Germinal center (tissue), 1 donor: ENCODE measurements at places on chromosomes 6 and 20.
A peak's percentile ranks its signal among the peaks of the same experiment; 100 is the strongest.

- DNase-seq: no peak
These were observed 4.3 kb downstream of the CEBPB start for GRCh38 chr20:50194831-50195523.

GRCh38 chr6:157860505-157860991 is 37.5 kb downstream of the SNX9 start:
- DNase-seq: no peak

- DNase-seq: no peak
These were observed 80.1 kb upstream of the ARMC2 start for GRCh38 chr6:108768166-108768555.

DNA sequence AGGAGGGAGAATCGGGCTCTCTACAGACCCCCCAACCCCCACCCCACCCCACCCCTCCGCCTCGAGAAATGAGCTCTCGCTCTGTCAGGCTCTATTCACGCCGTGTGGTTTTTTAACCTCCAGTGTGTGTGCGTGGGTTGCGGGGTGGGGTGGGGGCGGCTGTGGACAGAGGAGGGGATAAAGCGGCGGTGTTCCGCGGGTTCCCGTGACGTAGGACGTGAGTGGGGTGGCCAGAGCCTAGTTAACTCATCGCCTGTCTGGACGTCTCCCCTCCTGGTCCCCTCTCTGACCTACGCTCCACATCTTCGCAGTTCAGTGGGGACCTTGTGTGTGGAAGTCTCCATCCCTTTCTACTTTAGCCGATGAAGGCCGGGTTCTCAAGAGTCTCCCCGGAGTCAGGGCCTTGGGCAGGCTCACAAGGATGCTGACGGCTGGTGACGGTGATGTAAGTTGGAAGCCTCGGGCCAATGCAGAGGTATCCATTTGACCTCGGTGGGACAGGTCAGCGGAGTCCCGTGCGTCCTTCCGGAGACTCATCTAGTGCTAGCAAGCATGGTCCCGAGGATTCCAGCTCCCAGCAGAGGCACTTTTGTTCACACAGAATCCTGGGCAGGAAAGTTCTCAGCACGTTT is 1507.1 kb upstream of the DEFB115 start:
- DNase-seq: no peak

GRCh38 chr6:43299338-43300293 is 1.6 kb downstream of the SLC22A7 start:
- no peak for DNase-seq

DNA sequence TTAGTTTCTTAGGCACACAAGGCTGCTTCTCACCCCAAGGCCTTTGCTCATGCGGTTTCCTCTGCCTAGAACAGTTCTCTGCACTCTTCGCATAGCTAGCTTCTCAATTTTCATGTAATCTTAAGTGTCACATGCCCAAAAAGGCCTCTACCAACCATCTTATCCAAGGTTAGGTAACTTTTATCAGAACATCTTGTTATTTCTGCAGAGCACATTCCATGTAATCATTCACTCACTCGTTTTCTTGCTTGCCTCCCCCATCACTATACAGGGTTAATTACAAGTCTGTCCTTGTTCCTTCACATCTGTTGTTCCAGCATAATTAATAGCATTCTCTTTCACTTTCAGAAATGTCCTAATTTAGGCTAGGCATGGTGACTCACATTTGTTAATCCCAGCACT is 53.8 kb downstream of the NCOA6 start:
- no peak for DNase-seq

GRCh38 chr6:129748212-129748900 is 38.4 kb upstream of the ARHGAP18 start:
- DNase-seq: peak; percentile 46

DNA sequence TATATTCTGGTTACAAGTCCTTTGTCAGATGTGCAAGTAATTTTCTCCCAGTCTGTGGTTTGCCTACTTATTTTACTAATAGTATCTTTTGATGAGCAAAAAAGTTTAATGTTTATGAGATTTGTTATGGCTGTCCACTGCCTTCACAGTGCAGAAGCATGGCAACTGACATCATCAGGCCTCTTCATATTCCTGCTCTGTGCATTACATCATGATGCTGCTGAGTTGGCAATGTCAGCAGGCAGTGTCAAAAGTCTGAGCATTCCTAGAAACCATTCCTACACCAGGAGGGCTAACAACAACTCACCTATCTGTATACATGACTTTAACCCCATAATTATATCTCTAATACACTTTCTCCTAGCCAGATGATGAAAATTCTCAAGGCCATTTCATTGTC is 10.8 kb upstream of the OR2B2 start:
- no peak for DNase-seq

GRCh38 chr6:111610548-111611172 is 5.0 kb upstream of the TRAF3IP2 start:
- no peak for DNase-seq

DNA sequence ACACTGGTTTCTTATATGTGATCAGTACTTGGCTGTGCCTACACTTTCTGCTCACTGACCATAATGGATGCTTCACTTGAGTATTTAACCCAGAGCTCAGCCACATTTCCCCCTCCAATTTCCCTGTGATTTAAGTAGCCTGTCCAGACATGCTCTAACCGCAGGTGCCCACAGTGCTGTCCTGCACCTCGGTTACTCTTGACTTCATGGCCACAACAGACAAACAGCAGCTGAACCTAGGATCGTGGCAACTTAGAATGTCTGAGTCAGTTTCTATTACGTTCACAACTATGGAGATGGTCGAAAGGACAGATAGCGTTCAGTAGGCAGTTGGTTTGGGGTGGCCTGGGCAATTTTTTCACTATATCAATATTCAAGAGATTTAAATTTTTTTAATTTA is 306.9 kb upstream of the SGK1 start:
- no peak for DNase-seq

GRCh38 chr6:116847227-116847626 is 18.3 kb upstream of the GPRC6A start:
- DNase-seq: no peak

- no peak for DNase-seq
These were observed 6.4 kb downstream of the DLK2 start for GRCh38 chr6:43448916-43449315.

DNA sequence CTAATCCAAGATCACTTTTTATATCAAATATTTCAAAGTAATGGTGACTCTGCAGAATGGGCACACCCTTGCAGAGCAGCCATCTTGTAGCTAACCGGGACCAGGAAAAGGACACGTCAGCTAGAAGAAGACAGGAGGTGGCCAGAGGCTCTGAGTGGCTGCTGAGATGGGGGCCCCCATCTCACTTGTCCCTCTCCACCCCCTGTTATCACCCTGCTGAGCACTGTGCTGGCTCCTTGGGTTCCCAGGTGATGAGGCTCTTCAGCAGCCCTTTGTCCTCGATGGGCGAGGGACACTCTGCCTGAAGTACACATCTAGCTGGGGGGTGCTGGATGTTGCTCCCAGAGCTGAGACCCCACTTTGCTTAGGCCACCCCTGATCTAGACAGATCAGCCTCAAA is 126.3 kb downstream of the UST start:
- DNase-seq: no peak

DNA sequence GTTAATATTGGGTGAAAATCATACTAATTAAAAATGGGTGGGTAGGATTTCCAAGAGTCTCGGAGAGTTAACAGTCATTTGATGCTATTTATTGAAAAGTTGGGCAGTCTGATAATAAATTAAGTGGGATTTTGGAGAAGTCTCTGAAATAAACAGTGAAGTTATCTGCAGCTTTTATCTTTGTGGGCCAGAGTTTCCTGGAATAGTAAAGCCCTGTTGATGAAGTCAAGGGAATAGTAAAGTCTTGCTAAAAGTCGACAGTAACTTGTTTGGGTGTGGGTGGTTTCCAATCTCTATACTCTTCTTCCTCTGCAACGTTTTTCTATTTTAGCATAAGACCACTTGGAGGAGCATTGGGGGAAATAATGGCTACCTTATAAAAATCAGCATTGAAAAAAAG is 493.6 kb downstream of the EPM2A start:
- DNase-seq: no peak

GRCh38 chr6:107691062-107691751 is 132.9 kb downstream of the SCML4 start:
- DNase-seq: no peak

- DNase-seq: no peak
These were observed 79.0 kb upstream of the SPACA1 start for GRCh38 chr6:87968435-87969278.

DNA sequence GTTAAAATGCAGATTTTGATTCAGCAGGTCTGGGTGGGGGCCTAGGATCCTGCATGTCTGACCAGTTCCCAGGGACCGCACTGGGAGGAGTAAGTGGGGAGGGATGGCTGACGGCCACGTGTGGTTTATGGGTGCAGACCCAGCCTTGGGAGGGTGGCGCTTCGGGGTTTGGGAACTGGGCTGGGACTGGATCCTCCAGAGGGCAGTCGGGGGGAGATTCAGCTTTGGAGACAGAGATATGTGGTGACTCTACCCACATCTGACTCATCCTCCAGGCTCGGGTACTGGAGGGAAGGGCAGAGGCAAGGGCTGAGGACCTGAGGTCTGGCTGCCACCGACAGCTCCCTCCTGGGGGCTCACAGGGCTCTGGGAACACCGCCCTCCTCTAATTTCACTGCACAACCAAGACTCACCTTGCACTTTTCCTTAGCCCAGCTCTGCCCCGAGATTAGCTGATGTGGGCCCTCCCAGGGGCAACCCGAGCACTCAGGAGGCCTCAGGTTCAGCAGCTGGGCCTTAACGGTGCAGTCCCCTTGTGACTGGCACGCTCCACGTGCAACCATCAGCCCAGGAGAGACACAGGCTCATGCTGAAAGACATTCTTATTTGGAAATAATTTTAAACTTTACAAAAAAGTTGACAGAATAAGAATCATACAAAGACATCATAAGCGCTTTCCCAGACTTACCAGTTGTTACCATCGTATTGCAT is 172.8 kb upstream of the PMEPA1 start:
- no peak for DNase-seq

GRCh38 chr6:40669343-40669742 is 82.2 kb upstream of the LRFN2 start:
- no peak for DNase-seq

- no peak for DNase-seq
These were observed 96.0 kb downstream of the SASH1 start for GRCh38 chr6:148438632-148439031.

DNA sequence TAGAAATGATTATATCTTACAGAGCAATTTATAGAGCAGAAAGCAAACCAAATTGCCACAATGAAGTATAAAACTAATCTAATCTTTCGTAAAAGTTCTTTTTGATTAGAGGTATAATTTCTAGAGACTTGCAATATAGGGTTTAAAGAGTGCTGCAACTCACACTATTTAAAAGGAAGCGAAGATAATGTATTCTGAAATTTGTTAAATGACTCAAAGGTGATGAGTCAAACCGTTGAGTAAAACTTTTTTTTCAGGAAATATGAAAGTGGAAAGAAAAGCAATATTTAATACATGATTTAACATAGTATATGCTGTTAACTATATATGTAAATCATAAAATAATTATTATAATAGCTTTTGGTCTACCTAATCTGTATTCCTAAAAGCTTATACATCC is 133.6 kb downstream of the SYNE1 start:
- no peak for DNase-seq

- no peak for DNase-seq
These were observed 29.1 kb downstream of the QRSL1 start for GRCh38 chr6:106658469-106658868.

GRCh38 chr6:31004794-31005193 is 5.5 kb upstream of the MUC22 start:
- DNase-seq: no peak

GRCh38 chr6:169498916-169499513 is 202.8 kb downstream of the WDR27 start:
- no peak for DNase-seq

DNA sequence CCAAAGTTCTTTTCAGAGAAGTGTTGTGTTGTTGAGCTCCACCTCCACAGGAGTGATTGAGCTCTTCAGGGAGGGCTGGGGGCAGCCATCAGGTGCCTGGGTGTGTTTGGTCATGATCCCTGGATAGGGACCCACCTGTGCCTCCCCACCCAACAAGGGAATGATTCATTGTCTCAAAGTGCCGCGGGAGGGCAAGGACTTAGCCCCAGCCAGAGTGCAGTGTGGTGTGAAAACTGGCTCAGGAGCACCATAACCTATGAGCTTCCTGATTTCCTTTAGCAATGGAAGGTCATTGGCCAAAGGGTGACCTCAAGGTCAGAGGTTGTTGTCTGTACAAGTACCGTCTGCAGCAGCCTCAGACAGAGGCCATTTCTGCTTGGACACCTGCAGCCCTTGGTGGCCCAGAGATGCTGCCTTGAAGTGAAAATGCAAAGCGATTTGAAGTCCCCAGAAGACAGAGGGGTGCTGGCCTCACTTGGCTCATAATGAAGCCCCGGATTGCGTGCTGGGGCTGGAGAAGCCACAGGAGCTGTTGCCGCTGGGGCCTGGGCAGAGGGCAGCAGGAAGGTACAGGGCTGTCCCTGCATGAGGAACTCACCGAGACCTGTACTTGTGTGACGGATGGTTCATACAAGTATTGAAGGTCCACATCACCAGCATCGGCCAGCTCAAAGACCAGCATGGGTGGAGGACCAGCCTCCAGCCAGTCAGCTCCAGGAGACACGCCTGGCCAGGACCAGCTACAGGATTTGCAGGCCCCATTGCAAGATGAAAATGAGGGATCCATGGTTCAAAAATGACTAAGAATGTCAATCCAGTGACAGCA is 100.6 kb upstream of the DUSP22 start:
- DNase-seq: no peak

GRCh38 chr20:40470445-40471260 is 218.4 kb downstream of the MAFB start:
- peak; percentile 8 for DNase-seq

DNA sequence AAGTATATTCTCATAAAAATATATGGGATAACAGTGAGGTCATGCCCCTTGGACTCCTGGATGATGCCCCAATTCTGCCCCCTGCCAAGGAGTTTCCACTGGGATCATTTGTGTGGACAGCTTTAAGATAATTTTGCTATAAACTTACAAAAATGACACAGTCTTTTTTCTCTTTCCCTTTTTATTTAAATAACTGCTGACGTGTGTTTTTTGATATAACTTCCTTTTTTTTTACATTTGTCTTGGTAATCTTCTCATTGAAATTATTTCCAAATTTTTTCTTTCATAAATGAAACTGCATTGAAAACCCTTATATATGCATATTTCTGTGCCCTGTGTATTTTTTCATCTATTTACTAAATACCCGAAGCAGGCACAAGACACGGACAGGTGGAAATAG is 31.3 kb downstream of the CST9L start:
- no peak for DNase-seq

- DNase-seq: no peak
These were observed 49.3 kb downstream of the ARFGEF2 start for GRCh38 chr20:48970681-48971365.

DNA sequence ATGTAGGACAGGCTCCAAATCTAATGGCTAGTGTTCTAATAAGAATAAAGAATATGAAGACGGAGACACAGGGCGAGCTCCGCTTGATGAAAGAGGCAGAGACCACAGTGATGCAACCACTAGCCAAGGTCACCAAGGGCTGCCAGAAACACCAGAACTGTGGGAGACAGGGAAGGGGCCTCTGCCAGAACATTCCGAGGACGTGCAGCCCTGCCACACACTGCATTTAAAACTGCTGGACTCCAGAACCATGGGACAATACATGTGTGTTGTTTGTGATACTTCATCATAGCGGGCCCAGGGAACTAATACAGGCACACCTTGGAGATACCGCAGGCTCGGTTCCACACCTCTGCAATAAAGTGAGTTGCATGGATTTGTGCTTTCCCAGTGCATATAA is 2.9 kb upstream of the THBS2 start:
- no peak for DNase-seq

- DNase-seq: no peak
These were observed 59.9 kb downstream of the ANKEF1 start for GRCh38 chr20:10094566-10095173.
